ENCODE measurements at places on chromosomes 12 and 14. TPM values are rescaled to one million over a fixed set of nuclear protein-coding genes. Genes with fewer than 3 reads are reported as not detected.

The LTBP2 gene
- 0.09 TPM for total RNA-seq

The TRHDE gene
- not detected for total RNA-seq

The POTEG gene
- total RNA-seq = not detected

The MSI1 gene
- not detected for total RNA-seq

The UNC79 gene
- not detected for total RNA-seq

The ACSM4 gene
- not detected for total RNA-seq

The RBP5 gene
- total RNA-seq = 0.84 TPM

The RASSF9 gene
- total RNA-seq = not detected

The ATF7IP gene
- total RNA-seq = 99.2 TPM

The PDZRN4 gene
- total RNA-seq = not detected

The LUM gene
- total RNA-seq = not detected

The KRT78 gene
- not detected for total RNA-seq

The GLT8D2 gene
- 0.16 TPM for total RNA-seq

The NGB gene
- not detected for total RNA-seq

The CD27 gene
- total RNA-seq = 59.0 TPM

The CLEC4D gene
- not detected for total RNA-seq

The NTF3 gene
- total RNA-seq = not detected

The RFLNA gene
- not detected for total RNA-seq

The CFAP54 gene
- 0.30 TPM for total RNA-seq

The KLHL33 gene
- 0.05 TPM for total RNA-seq

The SERPINA9 gene
- not detected for total RNA-seq

The TOMM20L gene
- total RNA-seq = not detected

The LRRIQ1 gene
- not detected for total RNA-seq

The TMEM120B gene
- total RNA-seq = 8.5 TPM

The SLC6A13 gene
- not detected for total RNA-seq

The GEMIN2 gene
- 20.0 TPM for total RNA-seq

The LRFN5 gene
- not detected for total RNA-seq

The RAD52 gene
- total RNA-seq = 17.1 TPM

The LALBA gene
- total RNA-seq = not detected
